ENCODE measurements at places on chromosomes 2 and 18.

DNA sequence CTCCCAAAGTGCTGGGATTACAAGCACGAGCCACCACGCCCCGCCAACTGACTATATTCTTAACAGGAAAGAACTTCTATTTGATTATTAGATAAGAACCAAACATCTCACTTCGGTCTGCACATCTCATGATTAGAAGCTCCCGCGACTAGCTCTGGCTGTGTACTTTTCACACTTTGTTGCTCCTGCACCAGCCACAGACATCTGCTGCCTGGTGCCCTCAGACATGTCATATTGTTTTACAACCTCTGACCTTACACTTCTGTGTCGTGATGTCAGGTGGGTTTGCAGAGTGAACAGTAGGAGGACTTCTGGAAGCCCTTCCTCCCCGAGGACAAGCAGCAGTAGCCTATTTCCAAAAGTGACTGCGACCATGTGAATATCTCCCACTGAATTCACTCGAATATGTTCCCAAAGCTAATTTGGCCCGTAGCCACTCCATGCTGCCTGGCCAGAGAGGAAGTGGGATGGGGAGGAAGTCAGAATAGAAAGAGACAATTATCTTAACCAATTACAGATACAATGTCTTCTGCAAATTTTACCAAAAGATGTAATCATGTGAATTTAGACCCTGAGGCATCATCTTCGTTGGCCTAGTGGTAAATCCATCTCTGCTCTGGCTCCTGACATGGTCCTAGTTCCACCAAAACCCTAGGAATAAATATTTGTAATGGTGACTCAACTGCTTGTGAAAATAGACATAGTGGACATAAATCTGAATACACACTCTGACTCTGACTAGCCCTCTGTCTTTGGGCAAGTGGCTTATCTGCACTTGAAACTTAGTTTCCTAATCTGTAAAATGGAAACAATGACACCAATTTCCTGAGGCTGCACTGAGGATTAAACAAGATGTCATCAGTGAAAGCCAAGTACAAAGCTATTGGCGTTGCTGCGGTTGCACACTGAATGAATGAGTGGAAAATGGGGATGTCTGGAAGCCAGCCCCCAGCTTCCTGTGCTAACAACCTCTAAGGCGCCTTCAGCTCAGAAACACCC lies 406.1 kb downstream of the LRATD1 start:
- no peak for DNase-seq

GRCh38 chr2:119549241-119549640 lies 5.0 kb downstream of the CFAP221 start:
- no peak for DNase-seq

GRCh38 chr2:202014318-202014717 lies 19.3 kb upstream of the FZD7 start:
- DNase-seq: no peak

DNA sequence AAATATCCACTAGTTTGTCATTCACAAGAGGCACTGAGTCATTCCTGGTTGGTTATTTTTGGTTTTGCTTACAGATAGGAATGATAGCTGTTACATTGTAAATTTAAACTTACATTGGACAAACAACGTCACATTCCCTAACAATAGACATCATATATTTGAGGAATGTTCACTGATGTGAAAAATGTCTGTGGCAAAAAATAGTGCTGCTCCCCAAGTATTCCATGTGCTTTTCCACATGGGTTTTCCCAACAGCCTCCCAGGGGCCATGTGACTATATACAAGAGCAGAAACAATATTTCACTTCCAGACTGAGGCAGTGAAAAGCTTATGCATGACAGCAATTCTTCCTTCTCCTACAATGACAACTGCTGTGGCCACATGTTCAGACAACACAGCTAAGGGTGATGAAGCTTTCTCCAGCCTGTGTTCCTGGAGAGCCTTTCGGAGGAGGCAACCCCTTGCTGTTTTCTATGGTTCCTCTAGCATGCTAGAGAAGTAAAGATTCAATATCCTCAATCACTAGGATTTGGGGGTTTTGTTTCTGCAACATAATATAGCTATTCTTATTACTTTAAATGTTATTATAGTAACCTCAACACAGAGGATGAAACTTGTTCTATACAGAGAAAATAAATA lies 202.7 kb downstream of the PTH2R start:
- no peak for DNase-seq

GRCh38 chr2:2938481-2938880 lies 439.1 kb downstream of the EIPR1 start:
- no peak for DNase-seq

DNA sequence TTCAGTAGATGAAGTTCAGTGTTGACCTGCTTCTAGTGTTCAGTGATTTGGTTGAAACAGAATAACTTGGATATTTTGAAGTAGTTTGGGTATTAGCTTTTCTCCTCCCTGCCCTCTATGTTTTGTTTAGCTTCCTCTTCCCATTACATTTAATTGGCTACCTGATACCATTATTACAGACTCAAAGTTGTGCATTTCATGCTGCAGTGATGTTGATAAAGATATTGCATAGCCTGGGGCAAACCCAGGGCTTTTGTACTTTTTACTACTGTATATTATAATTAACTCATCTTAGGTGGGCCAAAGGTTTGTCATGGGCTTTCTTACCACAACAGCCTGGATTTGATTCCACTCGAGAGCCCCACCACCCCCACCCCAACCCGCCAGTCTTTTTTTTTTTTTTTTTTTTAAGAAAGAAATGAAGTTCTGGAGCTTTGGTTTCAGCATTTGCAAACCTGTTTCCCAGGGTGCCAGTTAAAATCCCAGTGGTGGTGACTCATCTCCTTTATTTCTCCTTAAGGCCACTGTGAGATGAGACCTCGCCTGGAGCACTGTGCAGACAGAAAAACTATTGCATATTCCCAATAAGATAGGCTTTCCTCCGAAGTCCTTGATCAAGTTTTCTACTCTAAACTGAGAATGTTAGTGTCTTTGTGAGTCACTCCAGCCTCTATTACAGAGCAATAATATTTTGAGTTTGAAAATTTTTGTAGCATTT lies 393.7 kb upstream of the FANCL start:
- no peak for DNase-seq

GRCh38 chr2:13628122-13628521 lies 911.4 kb downstream of the TRIB2 start:
- DNase-seq: no peak

DNA sequence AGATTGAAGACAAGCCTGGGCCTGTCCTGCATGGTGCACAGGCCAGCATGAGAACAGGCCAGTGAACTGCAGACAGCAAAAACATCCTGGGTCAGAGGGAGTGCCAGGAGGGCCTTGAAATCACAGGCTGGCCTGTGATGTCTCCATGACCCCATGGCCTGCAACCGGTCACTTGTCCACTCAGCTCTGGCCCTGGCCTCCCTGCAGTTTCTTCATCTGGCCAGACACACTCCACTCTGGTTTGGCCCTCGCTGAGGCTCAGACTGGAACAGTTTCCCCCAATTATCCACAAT lies 12.6 kb downstream of the CYRIA start:
- no peak for DNase-seq

DNA sequence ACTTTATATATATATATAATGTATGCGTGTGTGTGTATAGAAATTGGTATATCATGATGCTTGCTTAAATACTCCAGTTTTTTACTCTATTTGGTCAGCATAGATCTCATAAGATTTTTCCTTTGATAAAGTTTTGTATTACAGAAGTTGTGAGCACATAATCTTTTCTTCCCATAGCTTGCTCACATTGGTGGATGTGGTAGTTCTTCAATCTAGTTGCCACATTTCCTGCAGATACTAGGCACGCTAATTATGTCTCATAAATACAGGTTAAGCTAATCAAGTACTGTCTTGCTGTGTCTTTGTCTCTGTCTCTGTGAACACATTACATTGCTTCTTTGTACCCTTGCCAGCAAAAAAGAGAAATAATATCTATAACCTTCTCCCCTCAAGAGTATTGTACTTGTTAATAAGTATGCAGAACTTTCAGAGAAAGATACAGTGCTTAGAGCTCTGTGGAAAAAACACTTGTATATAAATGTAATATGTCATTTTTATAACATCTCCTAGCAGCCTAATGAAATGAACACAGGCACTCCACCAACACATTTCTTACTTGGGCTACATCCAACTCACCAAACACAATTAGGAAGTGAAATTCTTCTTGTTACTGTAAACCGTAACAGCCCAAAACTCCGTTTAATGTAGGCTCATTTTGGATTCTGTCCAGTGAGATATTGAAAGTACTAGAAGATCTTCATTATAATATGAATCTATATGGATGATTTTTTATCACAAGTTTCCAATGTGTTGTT lies 306.7 kb upstream of the SLC8A1 start:
- no peak for DNase-seq

- no peak for DNase-seq
Observed at GRCh38 chr2:67839242-67839641, 223.6 kb downstream of the C1D start.

DNA sequence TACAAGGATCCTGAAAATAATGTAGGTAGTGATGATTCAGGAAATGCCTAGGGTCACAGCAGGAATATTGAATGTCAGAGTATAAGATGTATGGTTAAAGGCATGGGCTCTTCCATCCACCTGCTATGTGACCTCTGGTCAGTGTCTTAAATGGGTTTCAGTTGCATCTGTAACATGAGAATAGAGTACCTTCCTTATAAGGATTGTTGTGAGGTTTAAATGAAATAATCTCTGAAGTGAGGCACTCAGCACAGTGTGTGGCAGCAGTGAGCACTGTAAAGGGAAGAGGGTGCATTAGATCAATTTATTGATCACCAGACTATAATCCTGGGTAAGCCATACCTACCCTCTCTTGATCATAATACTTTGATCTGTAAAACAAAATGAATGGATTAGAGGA lies 319.1 kb downstream of the SLC4A3 start:
- no peak for DNase-seq

GRCh38 chr2:155043097-155043496 lies 344.6 kb downstream of the KCNJ3 start:
- DNase-seq: no peak

DNA sequence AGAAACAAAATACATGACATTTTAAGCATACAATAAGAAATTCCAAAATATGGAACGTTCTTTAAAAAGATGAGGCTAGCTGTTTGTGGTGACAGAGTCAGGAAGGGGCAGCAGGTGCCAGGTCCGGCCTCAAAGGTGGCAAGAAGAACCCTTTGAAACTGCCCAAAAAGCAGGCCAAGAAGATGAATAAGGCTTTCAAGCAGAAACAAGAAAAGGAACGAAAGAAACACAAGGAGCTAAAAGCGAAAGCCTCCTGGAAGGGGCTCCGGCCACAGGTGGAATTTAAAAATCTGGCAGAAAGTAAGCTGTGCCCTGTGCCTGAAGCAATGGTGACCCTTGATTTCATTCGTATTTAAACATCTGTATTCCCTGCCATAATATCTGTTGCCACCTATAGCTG lies 5.5 kb downstream of the WDR33 start:
- no peak for DNase-seq

GRCh38 chr2:218899147-218899546 lies 18.5 kb downstream of the WNT10A start:
- DNase-seq: no peak

- no peak for DNase-seq
Observed at GRCh38 chr2:156518138-156518537, 82.0 kb downstream of the GPD2 start.

GRCh38 chr2:199488772-199489400 lies 31.1 kb upstream of the SATB2 start:
- peak; percentile 34 for DNase-seq

GRCh38 chr2:100808582-100808981 lies 11.4 kb upstream of the NPAS2 start:
- no peak for DNase-seq

GRCh38 chr2:64865073-64865830 lies 123.9 kb upstream of the SLC1A4 start:
- peak; percentile 43 for DNase-seq

DNA sequence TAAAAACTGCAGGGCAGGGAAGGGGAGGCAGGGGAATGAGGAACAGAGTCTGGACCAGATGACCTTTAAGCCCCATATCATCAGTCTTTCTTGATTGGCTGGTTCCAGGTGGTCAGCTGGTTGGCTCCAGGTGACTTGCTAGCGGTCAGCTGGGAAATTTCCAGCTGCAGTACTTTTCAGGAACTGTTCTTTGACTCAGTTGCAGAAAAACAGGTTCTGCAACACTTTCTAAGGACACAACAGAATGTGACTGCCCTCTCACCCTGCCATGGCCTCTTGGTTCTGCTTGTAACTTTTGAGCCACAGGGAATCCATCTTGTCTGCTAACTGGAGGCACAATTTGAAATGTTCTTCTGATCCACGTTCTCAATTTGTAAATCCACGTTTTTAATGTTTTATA lies 278.3 kb upstream of the LRATD1 start:
- DNase-seq: no peak

DNA sequence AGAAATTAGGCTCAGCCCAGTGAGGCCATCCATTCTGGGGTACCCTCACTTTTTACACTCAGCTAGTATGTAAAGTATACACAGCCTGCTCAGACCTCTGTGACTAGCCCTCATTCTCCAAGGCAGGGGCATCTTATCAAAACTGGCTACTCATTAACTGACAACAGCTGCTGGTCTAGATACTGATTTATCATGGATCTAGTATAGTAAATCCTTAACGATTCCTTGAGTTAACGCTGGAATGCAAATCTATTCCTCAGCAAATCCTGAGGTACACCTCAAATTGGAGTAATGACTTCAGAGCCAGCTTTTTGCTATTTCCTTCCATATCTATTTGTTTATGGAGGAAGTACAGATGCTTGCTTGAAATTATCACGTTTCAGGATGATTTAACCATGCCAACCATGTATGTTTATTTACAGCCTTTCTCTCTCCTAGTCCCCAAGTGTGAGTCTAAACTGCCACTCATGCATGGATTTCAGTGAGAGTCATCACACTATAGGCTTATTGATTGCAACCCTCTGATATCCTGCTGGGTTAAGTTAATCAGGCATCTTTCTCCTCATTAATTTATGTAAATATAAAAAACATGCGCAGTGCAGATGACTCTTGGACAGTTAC lies 70.2 kb upstream of the DOK6 start:
- DNase-seq: no peak

GRCh38 chr18:54991981-54992380 lies 32.7 kb upstream of the CCDC68 start:
- DNase-seq: no peak

DNA sequence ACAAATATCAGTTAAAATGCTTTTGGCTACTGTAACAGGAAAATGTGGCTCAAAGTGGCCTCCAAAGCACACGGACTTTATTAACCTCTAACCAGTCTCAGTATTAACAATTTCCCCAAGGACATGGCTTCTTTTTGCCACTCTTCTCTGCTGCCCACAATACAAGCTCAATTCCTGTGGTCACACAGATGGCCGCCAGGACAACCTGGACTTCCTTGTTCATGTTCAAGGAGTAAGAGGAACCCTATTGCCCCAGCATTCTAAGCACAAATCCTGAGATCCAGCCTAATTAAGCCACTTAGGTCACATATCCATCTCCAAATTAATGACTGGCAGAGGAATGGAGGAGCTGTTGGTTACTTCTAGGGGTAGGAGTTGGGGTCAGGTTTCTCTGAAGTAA lies 38.2 kb downstream of the AOX1 start:
- no peak for DNase-seq

- no peak for DNase-seq
Observed at GRCh38 chr18:50611529-50611941, 51.6 kb downstream of the MAPK4 start.

- DNase-seq: no peak
Observed at GRCh38 chr2:98454500-98455235, 10.0 kb downstream of the INPP4A start.

- DNase-seq: no peak
Observed at GRCh38 chr18:61551586-61551985, 218.4 kb downstream of the CDH20 start.

GRCh38 chr2:237060534-237061312 lies 25.0 kb upstream of the COPS8 start:
- DNase-seq: peak; percentile 9
